Activated CD4-positive, alpha-beta memory T cell treated with anti-CD3 and anti-CD28 coated beads for 36 hours (primary cell): ENCODE measurements at places on chromosomes 12 and 14. TPM values are rescaled to one million over a fixed set of nuclear protein-coding genes. Genes with fewer than 3 reads are reported as not detected.

DNA sequence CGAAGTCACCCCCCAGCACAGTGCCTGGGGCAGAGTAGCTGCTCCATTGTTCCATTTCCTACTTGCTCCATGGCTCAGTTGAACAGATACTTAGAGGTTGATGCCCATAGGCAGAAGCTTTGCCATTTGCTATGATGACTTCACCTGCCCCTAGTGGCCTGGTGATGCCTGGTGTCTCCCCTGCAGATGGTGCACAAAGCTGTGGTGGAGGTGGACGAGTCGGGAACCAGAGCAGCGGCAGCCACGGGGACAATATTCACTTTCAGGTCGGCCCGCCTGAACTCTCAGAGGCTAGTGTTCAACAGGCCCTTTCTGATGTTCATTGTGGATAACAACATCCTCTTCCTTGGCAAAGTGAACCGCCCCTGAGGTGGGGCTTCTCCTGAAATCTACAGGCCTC, 10.6 kb downstream of the SERPINA5 start:
- no peak overlapping the region for H3K4me3 ChIP-seq
- no peak for DNase-seq
- H3K4me1 ChIP-seq, result no peaks in the 10 kb centered on the region
- H3K36me3 ChIP-seq, result no peaks in the 10 kb centered on the region

DNA sequence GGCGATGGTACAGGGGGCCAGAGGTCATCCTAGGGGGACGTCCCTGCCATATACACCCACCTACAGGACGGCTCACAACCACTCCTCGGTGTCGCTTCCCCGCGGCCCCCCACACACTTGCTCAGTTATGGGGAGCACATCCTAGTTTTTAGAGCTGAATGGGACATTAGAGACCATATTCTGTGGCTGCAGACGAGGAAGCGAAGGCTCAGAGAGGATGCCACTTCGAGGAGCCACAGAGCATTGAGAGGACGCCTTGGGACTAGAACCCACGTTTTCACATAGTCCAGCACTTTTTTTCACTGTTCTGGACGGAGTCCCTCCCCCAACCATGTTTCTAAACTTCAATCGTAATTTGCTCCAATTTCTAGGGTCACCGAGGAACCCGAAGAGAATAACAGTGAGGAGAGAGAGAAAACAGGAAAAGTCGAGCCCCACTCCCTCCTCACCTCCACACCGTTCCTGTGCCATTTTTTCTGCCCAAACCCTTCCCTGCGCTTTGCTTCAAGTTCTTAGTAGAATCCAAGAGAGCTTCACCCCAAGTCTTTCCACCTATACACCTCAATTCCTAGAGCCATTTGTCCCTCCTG, 641 bp upstream of the ASCL1 start:
- no peak for DNase-seq
- peak overlapping the region; percentile 39 for H3K4me3 ChIP-seq

GRCh38 chr12:18502422-18502968, 235.3 kb downstream of the PLCZ1 start:
- no peaks in the 10 kb centered on the region for H3K4me1 ChIP-seq
- no peak for DNase-seq

- H3K27me3 ChIP-seq, result peaks cover 1% of the 10 kb centered on the region
- no peak for DNase-seq
- no peaks in the 10 kb centered on the region for H3K36me3 ChIP-seq
- H3K4me3 ChIP-seq, result no peak overlapping the region
These were observed 83.2 kb upstream of the TBX3 start for GRCh38 chr12:114767084-114767760.

Gene HOXC13
- total RNA-seq, result not detected

GRCh38 chr12:74526535-74526934, 11.1 kb upstream of the ATXN7L3B start:
- DNase-seq, result no peak
- peaks cover 10% of the 10 kb centered on the region for H3K27me3 ChIP-seq
- H3K4me3 ChIP-seq, result no peak overlapping the region
- H3K27ac ChIP-seq, result no peak overlapping the region
- H3K4me1 ChIP-seq, result no peaks in the 10 kb centered on the region
- H3K36me3 ChIP-seq, result no peaks in the 10 kb centered on the region

DNA sequence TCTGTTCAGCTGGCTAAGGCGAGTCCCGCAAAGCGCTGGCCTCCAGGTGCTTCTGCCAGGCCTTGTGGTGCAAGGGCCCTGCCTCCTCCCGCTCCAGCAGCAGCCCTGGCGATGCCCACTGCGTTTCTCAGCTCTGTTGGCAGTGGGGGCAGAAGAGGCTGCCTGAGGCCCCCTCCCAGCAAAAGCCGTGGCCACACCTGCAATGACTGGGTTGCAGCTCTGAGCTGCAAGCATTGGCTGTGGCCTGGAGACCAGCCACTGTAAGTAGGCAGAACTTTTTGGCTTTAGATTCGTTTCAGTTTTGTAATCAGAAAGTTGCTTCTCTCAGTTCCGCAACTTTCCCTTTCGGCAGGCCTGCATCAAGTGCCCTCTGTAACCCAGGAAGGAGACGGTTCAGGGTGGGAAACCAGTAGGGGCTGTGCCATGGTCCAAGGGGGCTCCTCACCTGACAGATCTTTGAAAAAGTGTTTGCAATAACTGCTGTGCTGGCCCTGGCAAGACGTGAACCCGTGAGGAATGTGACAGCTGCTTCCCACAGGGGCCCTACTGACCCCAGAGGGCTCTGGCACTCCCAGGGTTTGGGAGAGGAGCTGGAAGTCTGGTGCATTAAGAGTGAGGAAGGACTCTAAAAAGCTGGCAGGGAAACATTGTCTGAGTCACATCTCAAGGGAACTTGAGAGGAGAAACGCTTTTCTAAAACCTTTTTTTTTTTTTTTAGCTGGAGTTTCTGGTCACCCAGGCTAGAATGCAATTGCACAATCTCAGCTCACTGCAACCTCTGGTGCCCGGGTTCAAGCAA, 54.5 kb upstream of the MAX start:
- no peak overlapping the region for H3K4me3 ChIP-seq
- no peaks in the 10 kb centered on the region for H3K36me3 ChIP-seq
- H3K27me3 ChIP-seq, result no peaks in the 10 kb centered on the region
- DNase-seq, result no peak
- H3K4me1 ChIP-seq, result peaks cover 4% of the 10 kb centered on the region

DNA sequence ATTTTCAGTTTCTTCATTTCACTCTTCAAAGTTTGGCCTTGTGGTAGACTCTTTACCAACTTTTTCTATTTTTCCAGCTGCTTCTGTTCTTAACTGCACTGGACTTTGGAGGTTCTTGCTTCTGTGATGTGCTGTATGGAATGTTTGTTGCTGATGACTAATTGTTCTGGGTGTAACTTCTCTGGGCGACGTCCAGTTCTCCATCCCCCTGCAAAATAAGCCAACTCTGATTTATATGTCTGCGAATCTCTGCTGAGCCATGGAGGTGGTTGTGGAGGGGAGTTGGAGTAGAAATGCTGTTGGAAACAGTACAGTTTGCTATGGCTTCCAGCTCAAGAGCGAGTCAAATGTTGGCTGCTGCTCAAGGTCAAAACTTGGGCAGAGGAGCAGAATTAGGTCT, 113.9 kb upstream of the DYRK2 start:
- H3K36me3 ChIP-seq, result no peaks in the 10 kb centered on the region
- no peak for DNase-seq
- H3K4me3 ChIP-seq, result no peak overlapping the region
- no peaks in the 10 kb centered on the region for H3K27me3 ChIP-seq
- no peaks in the 10 kb centered on the region for H3K4me1 ChIP-seq
- no peak overlapping the region for H3K27ac ChIP-seq

- H3K4me3 ChIP-seq, result no peak overlapping the region
- peaks cover 18% of the 10 kb centered on the region for H3K27me3 ChIP-seq
These were observed 33.7 kb upstream of the PAX9 start for GRCh38 chr14:36627981-36628380.

GRCh38 chr12:118746960-118747359, 234.4 kb upstream of the SRRM4 start:
- no peak for DNase-seq
- H3K36me3 ChIP-seq, result no peaks in the 10 kb centered on the region
- H3K27me3 ChIP-seq, result no peaks in the 10 kb centered on the region
- no peak overlapping the region for H3K4me3 ChIP-seq
- H3K27ac ChIP-seq, result no peak overlapping the region

DNA sequence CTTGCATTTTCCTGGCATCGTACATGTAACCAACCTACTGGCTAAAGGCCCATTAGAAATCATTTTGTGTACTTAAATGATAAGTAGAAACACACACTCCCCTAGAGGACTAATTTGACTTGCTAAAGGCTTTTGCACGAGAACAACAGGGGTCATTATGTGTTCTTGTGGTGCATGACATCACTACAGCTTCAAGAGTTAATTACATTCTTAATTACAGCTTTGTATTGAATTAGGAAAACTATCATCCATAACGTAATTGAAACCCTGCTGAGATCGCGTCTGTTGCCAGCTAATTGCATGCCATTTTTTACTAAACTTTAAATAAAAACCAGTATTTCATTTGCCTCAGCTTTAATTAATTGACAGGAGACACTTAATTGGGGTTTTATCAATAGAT, 51.4 kb downstream of the TMEM132C start:
- H3K27ac ChIP-seq, result no peak overlapping the region
- no peaks in the 10 kb centered on the region for H3K4me1 ChIP-seq
- no peaks in the 10 kb centered on the region for H3K27me3 ChIP-seq
- no peak for DNase-seq
- H3K36me3 ChIP-seq, result no peaks in the 10 kb centered on the region
- no peak overlapping the region for H3K4me3 ChIP-seq

DNA sequence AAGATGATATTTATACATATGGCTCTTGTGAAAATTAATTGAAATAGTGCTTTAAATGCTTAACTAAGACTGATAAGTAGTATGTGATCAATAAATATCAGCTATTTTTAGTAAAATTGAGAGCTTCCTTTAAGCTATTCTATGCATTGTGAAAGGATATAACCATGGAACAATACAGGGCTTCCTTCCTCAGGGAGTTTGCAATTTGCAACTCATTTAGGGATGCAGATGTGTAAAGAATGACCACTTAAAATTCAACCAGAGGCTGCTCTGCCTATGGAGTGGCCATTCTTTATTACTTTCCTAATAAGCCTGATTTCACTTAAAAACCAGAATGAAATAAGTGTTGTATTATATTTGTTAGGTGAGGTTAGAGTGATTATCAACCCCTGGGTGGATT, 103.2 kb upstream of the PRICKLE1 start:
- no peak for DNase-seq
- no peaks in the 10 kb centered on the region for H3K27me3 ChIP-seq
- H3K4me3 ChIP-seq, result no peak overlapping the region
- no peaks in the 10 kb centered on the region for H3K36me3 ChIP-seq

Gene MYH6
- total RNA-seq, result 0.05 TPM

GRCh38 chr14:94538070-94538740, 23.0 kb upstream of the SERPINA4 start:
- H3K36me3 ChIP-seq, result no peaks in the 10 kb centered on the region
- H3K27ac ChIP-seq, result no peak overlapping the region
- no peak for DNase-seq
- peaks cover 22% of the 10 kb centered on the region for H3K27me3 ChIP-seq
- H3K4me3 ChIP-seq, result no peak overlapping the region

DNA sequence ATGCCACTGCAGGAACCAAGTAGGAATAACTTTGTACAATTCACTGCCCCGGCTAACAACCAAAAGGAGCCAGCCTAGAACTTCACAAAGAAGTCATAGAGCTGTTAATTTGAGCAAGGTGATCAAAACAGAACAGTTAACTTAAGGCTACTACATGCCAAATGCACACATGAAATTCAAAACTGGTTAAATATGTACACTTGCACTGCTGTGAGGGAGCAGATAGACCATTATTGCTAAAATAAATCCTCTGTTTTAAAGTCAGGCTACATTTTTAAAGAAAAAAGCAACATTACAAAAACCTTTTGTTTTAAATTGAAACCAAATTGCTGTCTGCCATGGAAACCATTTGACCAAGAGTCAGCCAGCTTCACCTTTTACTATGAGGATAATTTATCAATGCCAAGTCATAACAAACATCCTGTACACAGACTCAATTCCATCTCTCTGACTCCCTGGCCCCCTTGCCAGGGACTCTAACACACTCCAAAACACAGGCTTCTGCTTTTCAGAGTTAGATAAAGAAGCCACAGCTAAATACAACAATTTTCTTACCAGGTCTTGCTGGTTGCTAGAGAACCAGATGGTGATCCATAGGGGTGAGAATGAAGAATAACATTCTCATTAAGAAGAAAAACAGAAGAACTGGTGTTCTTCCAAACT, 84.0 kb downstream of the LRP6 start:
- H3K27me3 ChIP-seq, result peaks cover 8% of the 10 kb centered on the region
- no peak overlapping the region for H3K4me3 ChIP-seq
- peaks cover 5% of the 10 kb centered on the region for H3K36me3 ChIP-seq

DNA sequence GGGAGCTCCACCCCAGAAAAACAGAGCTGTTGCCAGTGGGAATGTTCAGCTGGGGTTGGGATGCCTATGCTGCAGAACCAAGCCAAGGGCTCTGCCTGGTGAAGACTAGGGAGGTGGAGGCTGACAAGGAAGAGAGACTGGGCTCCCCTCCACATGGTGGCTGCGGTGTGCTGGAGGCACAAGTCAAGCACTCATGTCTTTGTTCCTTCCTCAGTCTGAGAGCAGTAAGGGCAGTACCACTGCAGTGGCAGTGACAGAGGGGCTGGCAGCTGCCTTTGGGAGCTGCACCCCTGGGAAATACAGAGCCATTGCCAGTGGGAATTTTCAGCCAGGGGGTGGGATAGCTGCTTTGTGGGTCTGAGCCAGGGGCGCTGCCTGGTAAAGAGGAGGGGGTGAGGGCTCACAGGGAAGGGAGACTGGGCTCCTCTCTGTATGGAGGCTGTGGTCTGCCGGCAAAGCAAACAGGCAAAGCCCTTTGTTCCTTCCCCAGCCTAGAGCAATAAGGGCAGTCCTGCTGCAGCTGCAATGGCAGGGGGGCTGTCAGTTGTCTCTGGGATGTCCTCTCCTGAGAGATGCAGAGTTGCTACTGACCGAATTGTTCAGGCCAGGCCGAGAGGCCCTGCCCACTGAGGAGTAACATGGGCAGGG, 255.9 kb downstream of the RAD51B start:
- no peaks in the 10 kb centered on the region for H3K27me3 ChIP-seq
- no peak for DNase-seq
- H3K4me3 ChIP-seq, result no peak overlapping the region
- no peak overlapping the region for H3K27ac ChIP-seq
- peaks cover 24% of the 10 kb centered on the region for H3K36me3 ChIP-seq

DNA sequence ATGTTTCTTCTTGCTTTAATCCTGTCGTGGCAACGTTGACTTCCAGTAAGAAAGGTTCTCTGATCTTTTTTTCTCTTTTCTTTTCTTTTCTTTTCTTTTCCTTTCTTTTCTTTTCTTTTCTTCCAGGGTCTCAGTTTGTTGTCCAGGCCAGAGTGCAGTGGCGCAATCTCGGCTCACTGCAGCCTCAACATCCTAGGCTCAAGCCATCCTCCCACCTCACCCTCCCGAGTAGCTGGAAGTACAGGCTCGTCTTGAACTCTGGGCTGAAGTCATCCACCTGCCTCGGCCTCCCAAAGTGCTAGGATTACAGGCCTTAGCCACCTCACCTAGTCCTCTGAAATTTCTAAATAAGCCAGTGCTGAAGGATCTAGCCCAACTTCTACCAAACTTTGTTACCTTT, 1.3 kb upstream of the MAP3K9 start:
- no peaks in the 10 kb centered on the region for H3K36me3 ChIP-seq
- DNase-seq, result no peak
- no peak overlapping the region for H3K4me3 ChIP-seq
- H3K4me1 ChIP-seq, result peaks cover 6% of the 10 kb centered on the region
- H3K27ac ChIP-seq, result no peak overlapping the region
